ENCODE measurements at places on chromosomes 1 and 21. TPM values are rescaled to one million over a fixed set of nuclear protein-coding genes. Genes with fewer than 3 reads are reported as not detected.

DNA sequence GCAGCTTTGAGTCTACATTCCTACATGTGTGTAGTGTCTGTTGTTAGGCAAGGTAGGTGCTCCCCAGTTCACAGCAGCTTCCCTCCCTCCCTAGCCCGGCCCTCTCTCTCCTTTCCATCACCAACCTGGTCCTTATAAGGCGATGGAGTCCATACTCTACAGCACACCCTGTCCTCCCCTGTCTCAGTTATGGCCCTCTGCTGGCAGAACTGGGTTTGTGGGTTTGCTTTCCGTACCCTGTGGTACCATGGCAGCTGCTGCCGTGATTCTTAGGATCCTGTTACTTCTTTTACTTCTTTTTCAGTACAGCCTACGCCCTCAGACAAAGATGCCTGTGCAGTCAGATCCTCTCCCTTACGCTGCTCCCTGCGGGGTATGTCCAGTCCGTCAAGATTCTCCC is 31.7 kb downstream of the AK5 start:
- DNase-seq = no peak

DNA sequence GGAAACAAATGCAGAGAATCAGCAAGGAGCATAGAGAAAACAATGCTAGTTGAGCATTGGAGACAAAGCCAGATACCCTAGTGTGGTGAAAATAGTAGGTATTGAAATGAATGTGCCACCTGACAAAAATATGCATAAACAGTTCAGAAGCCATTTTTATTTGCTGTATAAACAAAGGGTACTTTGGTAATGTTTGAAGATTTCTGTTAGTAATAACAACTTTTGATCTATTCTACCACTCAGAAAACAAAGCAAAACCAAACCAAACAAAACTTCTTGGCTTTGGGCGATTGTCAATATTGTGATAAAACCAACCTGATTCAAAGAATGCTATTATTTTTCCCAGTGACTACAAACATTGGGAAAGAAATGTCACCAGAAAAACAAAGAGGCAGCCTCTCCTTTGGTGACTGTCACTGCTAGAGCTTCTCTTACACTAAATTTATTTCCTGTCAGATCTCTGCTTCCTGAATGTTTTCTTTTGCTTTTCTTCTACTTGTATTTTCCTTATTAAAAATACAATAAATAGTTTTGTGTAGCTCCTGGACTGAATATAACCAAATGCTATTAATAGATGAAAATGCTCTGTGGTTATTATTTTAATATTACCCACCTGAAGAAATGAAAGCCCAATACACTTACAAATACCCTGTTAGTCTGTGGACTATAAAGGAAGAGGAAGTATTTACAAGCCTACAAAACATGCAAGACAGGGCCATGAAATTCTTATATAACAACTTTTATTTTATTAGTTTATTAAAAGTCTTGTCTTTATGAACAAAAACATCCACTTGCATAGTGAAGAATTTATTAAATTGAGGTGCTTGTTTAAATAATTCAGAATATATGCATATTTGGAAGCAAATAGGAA is 5.7 kb downstream of the ATP6V1G3 start:
- peak; percentile 39 for DNase-seq

The ZNF593OS gene
- total RNA-seq = not detected

DNA sequence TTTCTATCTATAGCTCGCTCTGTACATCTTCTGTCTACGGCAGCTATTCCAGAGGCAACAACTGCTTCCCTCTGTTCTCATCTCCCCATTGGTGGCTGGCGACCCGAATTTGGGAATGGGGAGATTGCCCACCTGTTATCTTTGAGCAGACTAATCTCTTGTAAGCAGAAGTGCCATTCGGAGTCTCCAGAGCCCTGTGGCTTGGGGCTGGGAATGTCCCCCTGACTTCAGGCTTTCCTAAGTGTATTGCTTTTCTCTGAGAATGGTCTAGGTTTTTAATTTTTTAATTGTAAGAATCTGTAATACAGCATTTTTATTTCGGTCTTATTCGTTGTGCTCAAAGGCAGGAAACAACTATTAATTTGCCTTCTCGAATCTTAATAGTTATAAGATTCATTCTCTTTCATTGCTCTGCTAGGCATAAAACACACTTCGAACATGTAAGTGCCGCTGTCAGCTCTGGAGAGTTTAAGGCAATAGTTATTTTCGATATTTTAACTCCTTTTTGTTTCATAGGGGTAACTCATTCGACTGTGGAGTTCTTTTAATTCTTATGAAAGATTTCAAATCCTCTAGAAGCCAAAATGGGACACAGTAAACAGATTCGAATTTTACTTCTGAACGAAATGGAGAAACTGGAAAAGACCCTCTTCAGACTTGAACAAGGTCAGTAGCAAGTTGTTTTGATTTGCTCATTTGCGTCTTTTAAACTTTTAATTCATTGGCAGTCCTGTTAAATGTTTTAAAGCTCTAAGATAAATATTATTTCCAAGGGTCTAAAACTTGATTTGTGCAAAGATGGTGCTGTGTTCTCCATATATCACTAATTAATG is 514 bp downstream of the AGL start:
- DNase-seq = no peak

GRCh38 chr1:162446946-162447345 is 35.0 kb upstream of the SH2D1B start:
- DNase-seq = no peak

The LCE3E gene
- total RNA-seq = not detected

The WLS gene
- total RNA-seq = 3.2 TPM

The PARS2 gene
- 11.1 TPM for total RNA-seq

- peak; percentile 27 for DNase-seq
Observed at GRCh38 chr1:12607263-12607662, 10.7 kb downstream of the DHRS3 start.

- DNase-seq = no peak
Observed at GRCh38 chr1:51840182-51840581, 38.3 kb downstream of the NRDC start.

DNA sequence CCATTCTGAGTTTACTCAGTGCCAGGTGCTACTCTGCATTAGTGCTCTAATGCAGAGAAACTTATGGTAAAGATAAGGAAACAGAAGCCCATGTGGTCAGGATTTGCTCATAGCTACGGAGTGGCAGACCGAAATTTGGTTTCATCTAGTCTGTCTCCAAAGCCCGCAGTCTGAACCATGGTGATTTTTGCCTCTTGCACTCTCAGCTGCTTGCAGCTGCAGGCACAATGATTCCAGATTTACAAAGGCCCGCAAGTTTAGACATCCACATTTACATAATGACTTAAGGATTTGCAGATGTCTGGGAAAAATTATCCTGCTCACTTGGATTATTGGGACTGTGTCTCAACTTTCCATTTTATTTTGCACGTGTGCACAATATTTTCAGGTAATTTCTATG is 161.3 kb upstream of the KCNJ6 start:
- DNase-seq = no peak

The VPS13D gene
- 11.1 TPM for total RNA-seq

The SLC35F3 gene
- total RNA-seq = 10.1 TPM

- DNase-seq = peak; percentile 37
Observed at GRCh38 chr1:67584938-67585337, 100.1 kb upstream of the GADD45A start.

The MX2 gene
- 1.2 TPM for total RNA-seq

GRCh38 chr1:50471967-50472366 is 48.7 kb upstream of the DMRTA2 start:
- no peak for DNase-seq

DNA sequence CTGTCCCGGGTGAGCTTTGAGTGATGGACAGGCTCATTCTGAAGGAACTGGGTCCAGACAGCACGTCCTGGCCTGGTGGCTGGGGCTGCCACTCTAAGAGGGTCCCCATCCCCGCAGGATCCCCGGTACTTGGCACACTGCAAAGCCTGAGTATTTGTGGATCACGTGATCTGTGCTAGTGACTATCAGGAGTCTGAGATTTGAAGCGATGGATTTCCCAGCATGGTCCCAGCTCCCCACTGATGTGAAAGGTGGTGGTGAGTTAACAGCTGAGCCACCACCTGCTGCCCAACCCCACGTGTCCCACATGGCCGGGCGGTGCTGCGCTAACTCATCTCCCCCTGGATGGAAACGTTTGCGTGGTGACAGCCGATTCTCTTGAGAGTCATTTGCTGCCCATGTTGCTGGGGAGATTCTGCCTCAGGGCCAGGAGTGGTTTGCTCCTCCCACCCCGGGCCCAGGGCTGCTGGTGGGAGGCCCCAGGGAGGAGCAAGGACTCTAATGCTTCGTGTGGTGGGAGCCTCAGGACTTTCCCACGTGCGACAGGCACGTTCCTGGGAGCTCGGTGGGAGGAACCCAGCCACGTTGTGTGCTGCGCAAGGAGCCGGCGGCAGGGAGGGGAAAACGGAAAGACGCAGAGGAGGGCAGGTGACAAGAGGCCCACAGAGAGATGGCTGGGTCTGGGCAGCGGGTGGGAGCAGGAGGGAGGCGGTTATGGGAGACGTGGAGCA is 15.1 kb downstream of the FAAP20 start:
- no peak for DNase-seq

The NES gene
- 0.03 TPM for total RNA-seq

- no peak for DNase-seq
Observed at GRCh38 chr21:36851121-36851520, 115.3 kb downstream of the HLCS start.

The FCRL5 gene
- not detected for total RNA-seq

The THEMIS2 gene
- 0.41 TPM for total RNA-seq

DNA sequence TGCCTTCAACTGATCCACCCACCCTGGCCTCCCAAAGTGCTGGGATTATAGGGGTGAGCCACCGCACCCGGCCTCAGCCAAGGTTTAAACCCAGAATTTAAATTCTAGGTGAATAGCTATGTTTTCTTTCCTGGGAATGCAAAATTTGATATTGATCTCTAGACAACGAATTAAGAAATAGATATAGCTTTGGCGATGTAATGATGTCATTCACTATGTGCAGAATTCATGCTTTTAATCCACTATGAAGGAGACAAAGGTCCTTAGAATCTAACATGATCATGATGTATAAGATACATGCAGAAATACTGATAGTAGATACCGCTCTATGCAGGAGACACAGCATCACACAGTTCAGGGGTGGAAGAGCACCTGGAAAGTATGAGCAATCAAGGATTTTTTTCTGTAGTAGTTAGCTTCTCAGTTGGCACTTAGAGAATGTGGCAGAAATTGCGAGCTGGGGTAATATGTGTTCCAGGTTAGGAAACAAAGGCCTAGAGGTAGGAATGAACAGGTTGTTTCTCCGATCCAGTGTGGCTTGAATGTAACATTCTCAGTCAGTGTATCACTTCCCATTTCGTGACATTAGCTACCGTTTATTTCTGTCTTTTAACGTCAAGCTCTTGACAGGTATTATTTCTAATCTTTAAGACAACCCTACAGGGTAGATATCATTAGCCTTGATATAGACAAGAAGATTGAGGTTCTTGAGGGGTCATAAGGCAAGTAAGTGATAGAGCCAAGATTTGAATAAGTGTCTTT is 3.0 kb upstream of the CEP350 start:
- DNase-seq = no peak

- DNase-seq = no peak
Observed at GRCh38 chr1:221878134-221878533, 136.2 kb upstream of the DUSP10 start.

- DNase-seq = no peak
Observed at GRCh38 chr1:53187401-53187800, 9.2 kb upstream of the CPT2 start.

DNA sequence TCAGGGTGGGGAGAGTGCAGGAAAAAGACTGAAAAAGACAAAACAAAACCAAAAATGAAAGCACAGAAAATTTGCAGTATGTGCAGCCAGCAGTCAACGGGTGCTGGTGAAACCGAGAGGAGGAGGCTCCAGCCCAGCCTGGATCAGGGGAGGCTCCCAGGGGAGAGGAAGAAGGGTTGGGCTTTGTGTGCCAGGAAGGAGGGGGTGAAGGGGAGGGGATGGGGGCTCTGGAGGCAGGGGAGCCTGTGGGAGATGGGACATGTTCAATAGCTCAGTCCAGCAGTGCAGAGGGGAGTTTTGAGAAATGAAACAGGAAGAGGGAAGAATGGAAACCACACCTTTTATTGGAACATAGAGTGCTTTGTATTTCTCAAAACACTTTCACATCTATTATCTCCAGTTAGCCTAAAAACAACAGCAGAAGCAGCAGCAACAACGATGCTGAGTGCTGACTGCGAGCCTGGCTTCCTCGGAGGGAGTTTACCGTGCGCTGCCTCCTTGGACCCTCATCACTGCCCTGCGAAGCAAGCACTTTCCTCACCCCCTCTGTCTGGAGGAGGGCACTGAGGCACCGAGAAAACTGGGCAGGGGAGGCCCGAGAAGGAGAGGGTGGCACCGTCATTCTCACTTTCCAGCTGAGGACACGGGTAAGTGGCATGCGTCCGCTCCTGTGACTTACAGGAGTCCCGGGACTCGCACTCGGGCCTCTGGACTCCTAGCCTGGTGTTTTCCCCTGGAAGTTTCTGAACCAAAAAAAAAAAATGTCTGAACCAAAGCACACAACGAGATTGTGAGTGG is 62.9 kb downstream of the MDM4 start:
- no peak for DNase-seq

- DNase-seq = peak; percentile 99
Observed at GRCh38 chr1:202018468-202019234, 8.3 kb downstream of the ELF3 start.

The GJA9 gene
- total RNA-seq = not detected

The DENND4B gene
- total RNA-seq = 7.7 TPM

The ERICH3 gene
- total RNA-seq = not detected

DNA sequence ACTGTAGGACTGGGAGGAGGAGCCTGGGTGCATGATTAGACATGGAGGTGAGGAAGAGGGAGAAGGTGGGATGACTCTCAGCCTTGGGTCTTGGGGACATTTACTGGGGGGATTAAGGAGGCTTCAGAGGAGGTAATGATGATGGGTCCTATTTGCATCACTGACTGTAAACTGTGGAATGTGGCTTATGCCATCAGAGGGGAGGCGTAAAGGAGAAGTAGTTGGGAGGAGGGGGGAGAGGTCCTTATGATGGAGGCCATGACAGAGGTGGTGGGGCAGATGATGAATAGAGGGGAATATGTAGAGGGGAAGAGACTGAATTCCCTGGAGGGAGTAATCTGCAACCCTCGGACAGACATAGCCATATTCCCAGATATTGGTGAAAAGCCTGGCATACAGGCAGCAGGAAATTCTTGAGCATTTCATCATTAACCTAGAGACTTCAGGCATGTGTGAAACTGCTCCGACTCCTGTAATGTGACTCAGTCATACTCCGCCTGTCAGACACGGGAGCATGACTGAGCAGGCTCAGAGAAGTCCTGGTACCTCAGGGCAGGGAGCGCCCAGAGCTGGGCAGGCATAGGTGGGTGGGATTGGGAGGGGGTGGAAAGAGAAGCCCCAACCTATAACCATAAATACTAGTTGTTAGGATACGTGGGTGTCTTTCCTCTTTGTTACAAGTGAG is 8.0 kb upstream of the LCE5A start:
- DNase-seq = peak; percentile 12

DNA sequence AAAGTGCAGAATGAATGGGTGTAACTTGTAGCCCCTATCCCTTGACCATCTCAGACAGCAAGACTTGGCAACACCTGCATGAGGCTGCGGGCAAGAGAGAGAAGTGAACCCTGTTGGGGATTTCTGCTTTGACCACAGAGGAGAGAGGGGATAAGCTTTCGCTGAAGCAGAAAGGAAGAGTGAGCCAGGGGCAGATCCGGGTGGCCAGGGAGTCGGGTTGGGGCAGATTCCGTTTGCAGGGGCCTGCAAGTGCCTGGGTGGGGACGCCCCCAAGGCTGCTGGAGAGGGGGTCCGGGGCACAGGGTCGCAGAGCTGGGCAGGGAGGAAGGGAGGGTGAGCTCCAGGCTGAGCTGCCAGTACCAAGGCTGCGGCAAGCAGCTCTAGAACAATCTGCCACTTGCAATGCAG is 25.3 kb upstream of the PIK3CD start:
- DNase-seq = no peak

- DNase-seq = no peak
Observed at GRCh38 chr1:10785728-10786638, 10.5 kb downstream of the CASZ1 start.

The AGT gene
- not detected for total RNA-seq

Measured in Caki2 (cell line).